Left hindlimb (tissue), 1 donor: ENCODE measurements at places on chromosomes 3 and 15.

GRCh38 chr3:74624301-74624700, 9.8 kb upstream of the CNTN3 start:
- no peak for DNase-seq

- DNase-seq = no peak
These were observed 198.5 kb upstream of the GADL1 start for GRCh38 chr3:31092748-31093589.

- DNase-seq = peak; percentile 80
These were observed 309.3 kb upstream of the UBE2E2 start for GRCh38 chr3:22893644-22894325.

GRCh38 chr3:40961104-40961857, 238.0 kb upstream of the CTNNB1 start:
- DNase-seq = no peak
